ENCODE measurements at places on chromosomes 11 and 22.

- H3K27ac ChIP-seq: no peak overlapping the region
- DNase-seq: no peak
- peaks cover 11% of the 10 kb centered on the region for H3K27me3 ChIP-seq
- H3K36me3 ChIP-seq: no peaks in the 10 kb centered on the region
These were observed 55.1 kb downstream of the TMPRSS5 start for GRCh38 chr11:113651023-113651422.

- no peak overlapping the region for H3K4me3 ChIP-seq
- DNase-seq: no peak
- H3K27me3 ChIP-seq: no peaks in the 10 kb centered on the region
- H3K27ac ChIP-seq: no peak overlapping the region
- peaks cover 28% of the 10 kb centered on the region for H3K4me1 ChIP-seq
These were observed 8.6 kb downstream of the TMEM121B start for GRCh38 chr22:17112491-17113042.

DNA sequence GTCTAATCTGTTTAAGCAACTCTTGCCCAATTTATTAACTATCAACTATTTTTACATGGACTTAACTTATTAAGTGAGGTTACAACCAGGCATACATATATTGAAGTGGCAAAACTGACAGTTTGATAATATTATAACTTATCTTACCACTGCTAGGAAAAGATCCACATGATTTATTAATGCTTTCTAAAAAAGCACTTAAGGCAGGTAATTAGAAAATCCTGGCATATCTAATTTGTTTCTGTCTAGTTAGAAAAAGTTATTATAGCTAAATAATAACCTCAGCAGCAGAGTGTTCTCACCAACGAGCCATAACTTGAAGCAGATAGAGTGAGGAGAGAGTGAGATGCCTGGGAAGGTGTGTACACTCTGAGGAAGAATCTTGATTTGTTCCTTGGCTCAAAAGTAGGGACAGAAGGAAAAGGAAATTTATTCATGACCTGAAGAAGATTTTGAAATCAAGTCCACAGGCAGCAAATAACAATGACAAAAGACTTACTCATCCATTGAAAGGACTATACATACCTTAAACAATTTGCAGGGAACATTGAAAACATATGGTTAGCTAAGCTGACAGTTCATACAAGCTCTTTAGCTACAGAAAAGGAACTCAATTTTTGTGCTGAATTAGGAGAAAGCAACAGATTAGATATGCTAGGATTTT, 7.1 kb upstream of the MUC15 start:
- no peak for DNase-seq
- H3K27ac ChIP-seq: no peak overlapping the region
- H3K36me3 ChIP-seq: no peaks in the 10 kb centered on the region

DNA sequence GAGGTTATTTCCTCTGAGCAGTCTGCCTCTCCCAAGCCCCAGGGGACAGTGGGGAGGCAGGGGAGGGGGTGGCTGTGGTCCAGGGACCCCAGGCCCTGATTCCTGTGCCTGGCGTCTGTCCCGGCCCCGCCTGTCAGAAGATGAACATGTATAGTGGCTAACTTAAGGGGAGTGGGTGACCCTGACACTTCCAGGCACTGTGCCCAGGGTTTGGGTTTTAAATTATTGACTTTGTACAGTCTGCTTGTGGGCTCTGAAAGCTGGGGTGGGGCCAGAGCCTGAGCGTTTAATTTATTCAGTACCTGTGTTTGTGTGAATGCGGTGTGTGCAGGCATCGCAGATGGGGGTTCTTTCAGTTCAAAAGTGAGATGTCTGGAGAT, 3.1 kb downstream of the PIM3 start:
- no peaks in the 10 kb centered on the region for H3K27me3 ChIP-seq
- peaks cover 20% of the 10 kb centered on the region for H3K4me1 ChIP-seq
- peak overlapping the region; percentile 74 for H3K27ac ChIP-seq
- no peak for DNase-seq
- H3K4me3 ChIP-seq: peak overlapping the region; percentile 80

DNA sequence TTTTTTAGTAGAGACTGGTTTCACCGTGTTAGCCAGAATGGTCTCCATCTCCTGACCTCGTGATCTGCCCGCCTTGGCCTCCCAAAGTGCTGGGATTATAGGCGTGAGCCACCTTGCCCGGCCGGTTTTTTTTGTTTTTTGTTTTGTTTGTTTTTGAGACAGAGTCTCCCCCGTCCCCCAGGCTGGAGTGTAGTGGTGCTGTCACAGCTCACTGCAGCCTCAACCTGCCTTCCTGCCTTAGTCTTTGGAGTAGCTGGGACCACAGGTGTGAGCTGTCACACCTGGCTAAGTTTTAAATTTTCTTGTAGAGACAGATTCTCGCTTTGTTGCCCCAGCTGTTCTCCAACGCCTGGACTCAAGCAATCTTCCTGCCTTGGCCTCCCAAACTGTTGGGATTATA, 3.2 kb downstream of the PPIL2 start:
- peak overlapping the region; percentile 11 for H3K4me3 ChIP-seq
- H3K36me3 ChIP-seq: peaks cover 41% of the 10 kb centered on the region
- no peak for DNase-seq
- peaks cover 15% of the 10 kb centered on the region for H3K4me1 ChIP-seq
- no peak overlapping the region for H3K27ac ChIP-seq
- H3K27me3 ChIP-seq: no peaks in the 10 kb centered on the region

GRCh38 chr11:872799-873198, 30.1 kb downstream of the TSPAN4 start:
- peaks cover 3% of the 10 kb centered on the region for H3K36me3 ChIP-seq
- no peaks in the 10 kb centered on the region for H3K27me3 ChIP-seq
- no peak for DNase-seq
- no peak overlapping the region for H3K27ac ChIP-seq
- H3K4me3 ChIP-seq: no peak overlapping the region

DNA sequence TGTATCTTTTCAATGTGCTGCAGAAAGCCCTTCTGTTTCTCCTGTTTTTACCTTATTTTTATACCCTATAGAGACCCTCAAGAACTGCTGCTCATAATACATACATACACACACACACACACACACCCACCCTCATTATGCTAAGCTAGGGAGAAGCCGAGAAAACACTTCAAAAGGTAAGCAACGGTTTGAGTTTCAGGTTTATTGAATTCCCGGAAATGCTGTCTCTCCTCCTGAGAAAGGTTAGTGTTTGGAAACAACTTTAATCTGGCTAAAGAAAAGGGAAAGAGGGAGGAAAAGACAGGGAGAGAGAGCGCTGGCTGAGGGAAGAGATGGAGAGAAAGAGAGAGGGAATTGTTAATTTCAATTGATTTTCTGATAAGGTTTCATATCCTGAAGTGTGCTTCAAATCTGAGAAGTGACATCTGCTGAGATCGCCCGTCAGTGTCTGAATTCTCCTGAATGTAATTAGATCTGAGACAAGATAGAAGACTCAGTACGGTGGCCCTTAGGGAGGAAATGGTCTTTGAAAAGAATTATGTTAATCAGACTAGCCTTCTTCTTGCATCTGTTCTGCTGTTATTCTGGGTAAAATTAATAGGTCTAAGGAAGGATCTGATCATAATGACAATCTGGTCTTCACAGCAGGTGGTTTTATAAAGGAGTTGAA, 169.1 kb downstream of the NXPE2 start:
- H3K36me3 ChIP-seq: no peaks in the 10 kb centered on the region
- H3K4me1 ChIP-seq: peaks cover 1% of the 10 kb centered on the region
- H3K27ac ChIP-seq: no peak overlapping the region
- H3K27me3 ChIP-seq: no peaks in the 10 kb centered on the region
- no peak for DNase-seq
